ENCODE measurements at places on chromosomes 11 and 22.

GRCh38 chr11:121391914-121392313, 60.2 kb upstream of the SORL1 start:
- DNase-seq: no peak

DNA sequence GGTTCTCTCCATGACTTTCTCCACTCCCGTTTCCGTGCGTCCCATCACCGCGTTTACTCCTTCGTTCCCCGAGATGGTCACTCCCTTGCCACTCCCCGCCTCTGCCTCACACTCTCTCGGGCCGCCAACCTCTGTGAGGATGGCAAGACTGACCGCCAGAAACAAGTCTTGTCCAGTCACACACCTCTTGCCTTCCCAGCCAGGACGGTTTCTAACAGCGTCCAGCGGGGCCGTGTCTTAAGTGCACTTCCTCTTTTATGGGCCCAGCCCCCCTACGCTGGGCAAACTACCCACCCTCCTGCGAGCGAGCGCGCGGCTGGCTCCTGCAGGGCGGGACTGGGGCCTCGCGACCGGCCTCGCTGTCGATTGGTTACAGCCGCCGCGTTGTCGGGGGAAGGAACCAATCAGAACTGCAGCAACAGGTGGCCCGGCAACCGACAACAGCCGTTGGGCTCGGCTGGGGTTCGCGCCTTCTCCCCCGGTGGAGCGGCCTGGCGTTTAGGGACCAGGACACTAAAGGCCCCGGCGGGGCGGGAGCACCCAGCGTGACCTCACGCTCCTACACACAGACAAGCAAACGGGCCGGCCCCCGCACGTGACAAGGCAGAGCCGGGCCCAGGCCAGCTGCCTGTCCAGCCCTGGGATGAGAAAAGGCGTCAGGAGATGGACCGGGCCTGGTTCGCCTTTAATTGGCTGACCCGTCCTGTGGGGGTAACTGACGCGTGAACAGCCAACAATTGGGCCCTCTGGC, 522 bp upstream of the UCP2 start:
- DNase-seq: peak; percentile 100

- DNase-seq: no peak
Measured at GRCh38 chr22:32005453-32005852, 37.6 kb upstream of the SLC5A1 start.

GRCh38 chr11:69444381-69445130, 36.9 kb upstream of the LINC01488 start:
- peak; percentile 99 for DNase-seq

DNA sequence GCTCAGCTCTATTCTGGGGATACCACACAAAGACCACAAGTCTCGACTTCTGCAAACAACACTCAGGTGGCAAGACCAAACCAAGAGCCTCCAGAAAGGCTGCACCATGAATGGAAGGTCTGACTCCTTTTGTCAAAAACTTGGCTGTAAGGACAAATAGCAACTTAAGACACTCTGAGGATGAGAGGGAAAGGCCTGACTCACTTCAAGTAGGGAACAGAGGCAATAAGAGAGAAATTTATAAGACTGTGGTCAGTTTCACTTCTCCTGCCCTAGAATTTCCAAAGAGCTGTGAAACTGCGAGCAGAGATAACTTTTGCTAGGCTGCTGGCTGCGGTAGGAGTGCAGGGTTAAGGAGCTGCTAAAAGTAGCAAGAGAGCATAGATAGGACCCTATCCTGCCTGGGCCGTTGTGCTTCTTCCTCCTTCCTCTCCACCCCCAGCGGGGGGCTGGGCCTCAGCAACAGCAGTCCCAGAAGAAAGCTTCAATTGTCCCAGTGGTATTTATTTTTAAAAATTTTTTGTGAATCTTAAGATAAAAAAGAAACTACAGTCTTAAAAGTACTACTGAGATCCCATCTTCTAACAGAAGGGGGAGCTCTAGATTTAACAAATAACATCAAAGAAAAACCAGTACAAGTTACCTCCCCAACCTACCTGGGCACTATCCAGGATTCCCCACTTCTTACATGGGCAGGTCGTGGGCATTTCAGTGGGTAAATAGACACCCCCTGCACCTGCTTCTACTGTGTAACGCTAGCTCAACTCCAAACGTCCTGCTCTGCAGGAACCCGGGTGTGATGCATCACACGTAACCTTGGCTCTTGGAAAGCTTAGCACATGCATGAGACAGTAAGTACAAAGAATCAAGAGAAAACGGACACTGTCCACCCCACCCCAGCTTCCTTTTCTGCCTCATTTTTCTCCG, 66.4 kb downstream of the SGSM3 start:
- peak; percentile 96 for DNase-seq

- peak; percentile 19 for DNase-seq
Measured at GRCh38 chr11:68051191-68052136, 12.6 kb downstream of the TCIRG1 start.

DNA sequence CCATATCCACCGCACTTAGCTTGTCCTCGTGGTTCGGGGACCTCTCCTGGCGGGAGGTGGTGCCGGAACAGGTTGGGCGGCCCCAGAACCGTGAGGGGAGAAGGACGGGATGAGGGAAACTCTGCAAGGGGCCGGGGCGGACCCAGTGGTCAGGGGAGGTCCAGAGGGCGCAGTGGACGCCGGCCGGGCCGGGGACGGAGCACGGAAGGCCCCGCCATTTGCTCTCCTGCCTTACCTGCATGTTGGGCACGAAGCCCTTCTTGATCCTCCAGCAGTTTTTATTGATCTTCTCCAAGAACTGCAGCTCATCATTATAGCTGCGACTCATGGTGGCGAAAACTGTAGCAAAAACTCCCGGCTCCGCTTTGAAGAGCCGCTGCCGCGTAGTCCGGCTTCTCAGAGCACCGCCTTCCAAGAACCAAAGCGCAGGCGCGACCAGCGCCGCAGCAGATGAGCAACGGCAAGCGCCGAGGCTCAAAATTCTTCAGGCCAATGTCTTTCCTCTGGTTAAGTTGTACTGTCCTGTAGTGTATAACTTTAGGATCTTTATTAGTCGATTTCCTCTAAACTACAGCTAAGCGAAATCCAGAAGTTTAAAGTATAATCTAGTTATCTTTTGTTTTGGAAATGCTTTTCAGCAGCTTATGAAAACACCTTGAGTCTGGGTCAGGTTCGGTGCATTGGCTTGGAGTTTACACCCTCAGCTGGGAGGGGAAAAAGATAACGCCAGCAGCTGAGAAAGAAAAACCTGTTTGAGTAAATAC, at the start of gene RTCB:
Gene RTCB (minus strand): TSS at position 419 of the 764 bp plus-strand sequence. CDS start 91 bp downstream, at position 328.
- DNase-seq: peak; percentile 91
